ENCODE measurements at places on chromosomes 2 and 18.

- no peak for DNase-seq
These were observed 85.2 kb downstream of the SLC4A10 start for GRCh38 chr2:161709428-161709827.

DNA sequence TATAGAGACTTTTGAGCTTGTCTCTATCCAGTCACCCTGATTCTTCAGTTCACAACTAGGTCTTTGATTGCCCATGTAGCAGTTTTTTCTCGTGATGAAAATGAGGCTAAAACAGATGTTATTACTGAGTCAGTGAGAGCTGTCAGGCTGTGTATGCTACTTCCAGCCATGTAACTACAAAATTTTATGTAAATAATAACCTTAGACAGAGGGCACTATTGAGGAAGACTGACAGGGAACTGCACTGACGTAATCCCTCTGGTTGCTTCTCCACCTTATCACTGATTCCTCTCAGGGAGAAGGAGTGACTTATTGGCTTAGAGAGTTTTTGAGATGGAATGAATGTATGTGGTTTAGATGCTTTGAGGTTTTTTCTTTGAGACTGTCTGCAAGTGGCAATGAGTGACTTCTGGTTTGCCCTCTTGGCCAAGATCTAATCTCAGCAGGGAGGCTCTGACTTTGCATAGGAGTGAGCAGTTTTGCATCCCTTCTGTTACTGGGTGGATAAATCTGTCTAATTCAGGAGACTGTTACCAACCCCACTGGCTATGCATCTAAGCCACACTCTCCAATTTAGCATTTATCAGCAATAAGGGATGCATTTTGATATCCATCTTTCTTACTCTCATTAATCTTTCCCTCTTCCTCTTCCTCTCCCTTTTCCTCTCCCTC lies 555.2 kb upstream of the FANCL start:
- no peak for DNase-seq

DNA sequence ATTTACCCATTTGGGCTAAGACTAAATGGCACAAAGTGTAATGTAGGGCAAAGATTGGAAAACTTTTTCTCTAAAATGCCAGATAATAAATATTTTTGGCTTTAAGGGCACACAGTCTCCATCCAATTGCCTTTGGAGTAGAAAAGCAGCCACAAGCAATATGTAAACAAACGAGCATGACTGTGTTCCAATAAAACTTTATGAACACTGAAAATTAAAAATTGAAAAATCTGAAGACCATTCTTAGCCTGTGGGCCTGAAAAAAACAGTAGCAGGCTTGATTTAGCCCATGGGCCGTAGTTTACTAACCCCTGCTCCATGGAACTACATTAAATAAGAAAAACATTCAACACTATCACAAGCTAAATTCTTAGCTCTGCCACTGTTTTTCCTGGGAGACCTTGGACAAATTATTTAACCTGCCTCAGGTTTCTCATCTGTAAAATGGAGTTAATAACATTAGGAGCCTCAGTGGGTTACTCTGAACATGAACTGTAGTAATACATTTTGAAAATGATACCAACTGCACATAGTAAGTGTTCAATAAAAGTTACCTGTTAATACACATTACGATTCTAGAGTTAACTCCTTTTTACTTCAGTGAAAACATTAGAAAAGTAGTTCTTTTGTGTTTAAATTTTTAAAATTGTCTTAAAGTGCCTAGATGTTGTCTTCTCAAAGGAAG lies 1.3 kb downstream of the IFIH1 start:
- no peak for DNase-seq

DNA sequence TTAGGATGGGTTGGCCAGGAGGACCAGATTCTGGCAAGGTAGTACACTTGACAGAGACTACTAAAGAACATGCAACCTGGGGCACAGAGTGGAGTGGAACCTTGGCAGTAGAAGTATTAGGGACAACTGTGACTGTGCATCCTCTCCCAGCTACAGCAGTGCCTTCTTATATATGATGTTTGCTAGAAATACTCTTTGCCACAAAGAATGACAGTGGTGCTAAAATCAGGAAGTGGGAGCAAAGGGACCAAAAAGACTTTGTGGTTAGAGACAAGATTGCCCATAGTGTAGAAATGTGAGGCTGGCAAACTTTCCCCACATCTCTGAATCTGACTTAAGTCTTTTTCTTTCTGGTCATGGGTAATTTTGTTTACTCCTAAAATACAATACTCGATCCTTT lies 9.4 kb upstream of the SLC38A11 start:
- DNase-seq, result no peak

GRCh38 chr18:35581898-35582641 lies 530 bp downstream of the GALNT1 start:
- peak; percentile 20 for DNase-seq

DNA sequence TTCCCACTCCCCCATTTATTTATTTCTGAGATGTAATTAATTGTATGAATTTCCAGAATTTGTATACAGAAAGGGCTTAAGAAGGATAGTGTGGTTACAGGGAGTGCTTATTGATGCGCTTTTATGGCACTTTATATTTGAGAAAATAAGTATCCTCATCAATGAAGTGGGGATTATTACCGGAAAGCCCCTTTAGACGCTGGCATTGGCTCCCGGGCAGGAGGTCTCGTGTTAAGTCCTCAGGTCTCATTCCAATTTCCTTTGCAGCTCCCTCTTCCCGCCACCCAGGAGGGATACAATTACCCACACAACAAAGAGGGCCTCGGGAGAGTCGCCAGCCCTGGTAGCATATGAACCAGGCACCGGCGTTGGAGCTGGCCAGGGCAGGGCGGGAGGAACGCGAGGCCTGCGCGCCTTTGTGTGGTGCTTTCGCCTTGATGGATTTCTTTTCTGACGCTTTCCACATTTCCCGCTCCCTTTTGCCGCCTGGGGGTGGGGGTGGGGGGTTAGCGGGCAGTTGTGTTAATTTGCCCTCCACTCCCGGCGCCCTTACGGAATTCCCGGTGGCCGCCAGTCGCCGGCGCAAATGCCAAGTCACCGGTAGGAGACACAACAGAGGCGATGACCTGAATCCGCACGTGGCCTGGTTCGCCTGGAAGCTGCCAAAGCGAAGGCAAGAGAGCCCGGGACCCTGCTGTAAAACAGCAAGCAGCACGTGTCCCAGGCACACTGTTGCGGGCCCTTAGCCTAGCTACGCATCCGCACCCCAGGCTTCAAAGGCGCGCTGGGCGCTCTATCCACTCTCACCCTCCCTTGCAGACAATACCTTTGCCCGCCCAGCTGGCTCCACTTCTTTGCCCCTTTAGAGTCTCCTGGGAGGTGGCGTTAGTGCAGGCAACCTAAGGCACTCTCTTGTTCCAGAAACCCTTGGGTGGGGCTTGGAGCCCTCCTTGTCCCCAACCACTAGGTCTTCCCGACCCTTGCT lies 3.3 kb downstream of the GAD1 start:
- DNase-seq, result no peak

DNA sequence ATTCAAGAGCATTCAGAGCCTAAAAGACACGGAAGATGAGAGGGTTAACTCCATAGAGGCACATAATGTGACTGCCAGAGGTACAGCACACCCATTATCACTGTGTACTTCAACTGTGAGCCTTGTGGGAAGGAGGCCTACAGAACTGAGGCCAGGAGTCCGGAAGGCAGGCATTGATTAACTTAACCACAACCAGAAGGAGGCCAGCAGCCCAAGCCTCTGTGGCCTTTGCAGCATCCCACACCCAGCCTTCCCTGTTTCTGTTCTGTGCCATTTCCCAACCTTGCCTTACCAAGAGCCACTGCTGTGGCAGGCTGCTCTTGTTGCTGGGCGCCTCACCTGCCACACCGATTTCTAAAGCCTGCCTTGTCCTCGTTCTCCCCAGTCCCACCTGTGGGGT lies 27.2 kb downstream of the SIGLEC15 start:
- DNase-seq, result no peak

DNA sequence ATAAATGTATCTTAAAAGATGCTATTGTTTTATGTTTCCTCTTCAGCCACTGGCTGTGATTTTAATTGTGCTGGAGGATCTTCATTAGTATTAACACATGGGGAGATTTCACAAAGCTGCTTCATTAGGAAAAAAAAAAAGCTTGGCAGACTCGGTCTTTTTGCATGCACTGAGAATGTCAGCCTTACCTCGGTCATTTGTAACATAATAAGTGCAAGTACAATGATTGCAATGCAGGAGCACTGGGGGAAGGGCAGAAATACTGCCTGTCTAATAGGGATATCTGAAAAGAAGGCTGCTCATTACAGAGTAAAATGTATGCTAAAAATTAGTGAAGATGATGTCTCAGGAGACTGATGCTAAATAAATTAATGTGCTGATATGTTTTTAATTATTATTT lies 1.3 kb upstream of the BAZ2B start:
- no peak for DNase-seq

DNA sequence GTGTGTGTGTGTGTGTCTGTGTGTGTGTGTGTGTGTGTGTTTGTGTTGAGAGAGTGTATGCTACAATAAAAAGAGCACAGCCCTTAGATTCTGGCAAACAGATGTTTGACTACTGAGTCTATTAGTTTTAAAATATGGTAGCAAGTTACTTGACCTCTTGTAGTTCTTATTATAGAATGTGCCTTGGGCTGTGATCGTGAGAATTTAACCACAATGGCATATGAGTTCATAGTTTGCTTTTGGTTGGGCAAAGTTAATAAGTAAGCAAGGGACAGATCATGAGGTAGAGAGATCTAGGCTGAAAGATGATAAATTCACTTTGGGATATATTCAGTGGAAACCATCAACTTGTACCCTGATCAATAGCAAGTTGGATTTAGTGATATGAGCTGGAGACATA lies 334.3 kb upstream of the VWC2L start:
- DNase-seq, result no peak

DNA sequence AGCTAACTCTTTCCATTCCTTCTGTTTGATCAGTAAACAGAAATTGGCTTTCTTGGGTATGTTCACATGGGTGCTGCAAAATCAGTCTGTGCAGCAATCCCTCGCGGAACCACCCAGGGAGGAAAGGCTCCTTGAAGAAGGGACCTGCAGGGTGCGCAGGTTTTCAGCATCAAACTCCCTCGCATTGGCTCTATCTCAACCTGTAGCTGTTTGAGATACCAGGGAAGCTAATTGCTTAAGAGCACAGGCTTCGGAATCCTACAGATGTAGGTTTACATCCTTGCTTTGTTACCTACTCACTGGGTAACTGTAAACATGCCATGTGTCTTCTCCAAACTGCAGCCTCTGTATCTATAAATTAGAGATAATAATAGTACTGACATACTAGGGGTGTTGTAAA lies 43.2 kb downstream of the LAMA3 start:
- DNase-seq, result no peak

DNA sequence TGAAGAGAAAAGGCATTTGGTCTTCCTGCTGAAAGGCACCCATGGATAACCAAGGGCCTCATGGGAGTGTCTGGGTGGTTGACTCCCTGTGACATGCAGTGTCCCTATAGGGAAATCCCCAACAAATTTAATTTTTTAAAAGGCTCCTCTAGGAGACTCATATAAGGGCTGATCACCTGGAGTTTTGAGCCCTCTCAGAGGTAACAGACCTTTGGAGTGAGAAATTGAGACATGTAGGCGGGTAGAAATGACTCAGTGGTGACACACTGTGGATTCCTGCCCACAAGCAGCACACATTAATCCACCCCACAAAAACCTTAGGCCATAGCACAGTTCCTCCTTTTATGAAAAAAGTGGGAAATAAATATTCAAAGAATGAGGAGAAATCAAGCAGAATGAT lies 557.0 kb upstream of the CNTNAP5 start:
- no peak for DNase-seq

- no peak for DNase-seq
These were observed 16.0 kb downstream of the LINC00305 start for GRCh38 chr18:64132871-64133270.

DNA sequence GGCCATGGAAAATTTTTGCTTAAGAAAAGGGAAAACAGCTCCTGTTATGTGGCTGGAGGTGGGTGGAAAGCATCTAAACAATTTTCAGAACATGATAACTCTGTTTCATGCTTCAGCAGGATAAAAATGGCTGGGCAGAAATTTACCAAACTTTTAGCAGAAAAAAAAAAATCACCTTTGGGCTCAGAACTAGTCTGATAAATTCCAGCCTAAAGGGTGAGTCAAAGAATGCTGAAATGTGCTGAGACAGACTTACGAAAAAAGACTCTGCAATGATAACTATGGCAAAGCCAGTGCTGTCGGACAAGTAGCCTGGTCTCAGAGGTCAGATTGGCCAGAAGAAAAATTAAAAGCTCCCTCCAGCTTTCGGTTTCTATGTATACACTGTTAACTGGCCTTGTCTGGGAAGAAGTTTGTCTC lies 123.6 kb downstream of the LRATD1 start:
- no peak for DNase-seq

- DNase-seq, result no peak
These were observed 124.8 kb upstream of the NDUFV2 start for GRCh38 chr18:8977701-8978100.

- no peak for DNase-seq
These were observed at the start of gene SERPINB5 for GRCh38 chr18:63476668-63477067. Gene SERPINB5 (plus strand): TSS chr18:63476958. CDS start chr18:63484429, 7,471 bp downstream.

DNA sequence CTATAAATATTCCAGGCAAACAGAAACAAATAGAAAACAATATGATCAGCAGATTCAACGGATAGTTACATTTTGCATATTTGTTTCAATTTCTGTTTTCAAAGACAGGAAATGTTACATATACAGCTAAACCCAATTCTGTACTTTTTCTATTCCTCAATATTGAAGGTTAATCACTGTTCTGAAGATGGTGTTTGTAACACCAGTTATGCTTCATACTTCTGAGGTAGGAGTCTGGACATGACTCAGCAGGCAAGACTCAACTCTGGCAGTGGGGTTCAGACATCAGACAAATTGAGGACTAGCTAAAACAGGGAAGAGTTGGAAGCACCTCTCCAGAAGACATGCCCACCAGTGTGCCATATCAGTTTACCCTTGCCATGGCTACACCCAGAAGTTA lies 16.6 kb downstream of the SERPINB13 start:
- DNase-seq, result no peak

DNA sequence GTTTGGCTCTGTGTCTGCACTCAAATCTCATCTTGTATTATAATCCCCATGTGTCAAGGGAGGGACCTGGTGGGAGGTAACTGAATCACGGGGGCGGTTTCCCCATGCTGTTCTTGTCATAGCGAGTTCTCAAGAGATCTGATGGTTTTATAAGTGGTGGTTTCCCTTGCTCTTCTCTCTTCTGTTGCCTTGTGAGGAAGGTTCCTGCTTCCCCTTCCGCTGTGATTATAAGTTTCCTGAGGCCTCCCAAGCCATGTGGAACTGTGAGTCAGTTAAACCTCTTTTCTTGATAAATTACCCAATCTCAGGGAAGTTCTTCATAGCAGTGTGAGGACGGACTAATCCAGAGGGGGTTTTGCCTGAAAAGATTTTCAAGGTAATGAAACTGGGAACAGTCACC lies 245.4 kb downstream of the GALR1 start:
- no peak for DNase-seq

Measured in CD8-positive, alpha-beta T cell (primary cell).